T-helper 1 cell (primary cell): ENCODE measurements at places on chromosomes 3 and 15.

DNA sequence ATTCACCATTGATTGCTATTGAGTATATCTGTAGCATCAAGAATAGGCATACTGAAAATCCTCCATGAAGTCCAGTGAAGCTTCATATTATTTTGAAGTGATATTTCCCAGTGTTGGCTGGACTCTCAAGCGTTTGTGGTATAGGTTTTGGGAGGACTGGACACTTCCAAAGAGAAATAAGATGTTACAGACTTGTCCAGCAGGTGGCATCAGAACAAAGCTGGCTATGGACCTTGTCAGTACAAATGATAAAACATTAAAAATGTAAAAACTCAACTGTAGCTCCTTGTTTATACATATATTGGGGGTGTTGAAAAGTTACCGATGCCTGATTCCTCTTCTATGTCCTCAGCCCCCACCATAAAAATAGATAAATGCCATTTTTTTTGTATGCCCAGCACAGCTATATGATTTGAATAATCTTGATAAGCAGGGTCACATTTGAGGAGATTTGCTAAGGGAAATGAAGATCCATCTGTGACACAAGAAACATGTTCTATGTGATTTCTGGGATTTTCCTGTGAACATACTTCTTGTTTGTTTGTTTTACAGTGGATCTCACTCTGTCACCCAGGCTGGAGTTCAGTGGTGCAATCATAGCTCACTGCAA, 54.5 kb upstream of the GOLGA6B start:
- no peak for DNase-seq

GRCh38 chr3:144622845-144623244, 651.2 kb downstream of the DIPK2A start:
- no peak for DNase-seq

GRCh38 chr15:79089890-79090486, 592 bp downstream of the RASGRF1 start:
- DNase-seq = no peak

GRCh38 chr3:105811518-105812193, 57.2 kb downstream of the CBLB start:
- DNase-seq = no peak

DNA sequence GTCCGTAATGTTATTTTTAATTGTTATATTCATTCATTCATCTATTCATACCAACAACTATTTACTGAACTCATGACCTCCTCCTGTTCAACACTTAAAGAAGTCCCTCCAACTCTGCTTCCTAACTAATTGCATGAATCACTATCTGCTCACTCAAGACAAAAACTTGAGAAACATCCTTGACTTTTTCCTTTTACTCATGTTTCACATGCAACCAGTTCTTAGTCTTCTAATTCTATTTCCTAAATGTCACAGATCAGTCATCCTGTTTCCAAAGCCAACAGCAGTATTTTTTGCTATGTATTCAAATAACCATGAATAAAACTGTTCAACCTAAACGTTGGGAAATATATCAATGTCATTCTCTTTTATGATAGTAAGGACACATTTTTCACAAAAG, 124.6 kb upstream of the GBE1 start:
- no peak for DNase-seq

DNA sequence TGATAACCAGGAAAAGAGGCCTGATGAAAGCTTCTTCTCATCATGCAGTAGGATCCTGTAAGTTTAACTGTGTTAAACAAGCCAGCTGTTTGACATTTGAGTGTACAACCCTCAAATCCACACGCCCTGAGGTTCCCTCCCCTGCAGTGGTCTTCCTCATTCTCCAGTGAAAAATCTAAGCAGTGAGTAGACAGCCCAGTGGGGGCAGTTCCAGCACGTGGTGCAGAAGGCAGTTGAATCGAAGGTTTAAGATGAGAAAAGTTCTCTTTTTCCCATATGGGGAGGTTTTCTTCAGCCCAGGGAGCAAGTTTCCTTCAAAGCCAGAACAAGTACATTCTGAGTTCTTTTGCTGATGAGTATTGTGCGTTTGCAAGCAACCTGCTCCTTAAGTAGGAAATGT, 174.5 kb downstream of the NR2F2 start:
- no peak for DNase-seq

- no peak for DNase-seq
Observed at GRCh38 chr3:116776880-116777785, 67.6 kb downstream of the TUSC7 start.

DNA sequence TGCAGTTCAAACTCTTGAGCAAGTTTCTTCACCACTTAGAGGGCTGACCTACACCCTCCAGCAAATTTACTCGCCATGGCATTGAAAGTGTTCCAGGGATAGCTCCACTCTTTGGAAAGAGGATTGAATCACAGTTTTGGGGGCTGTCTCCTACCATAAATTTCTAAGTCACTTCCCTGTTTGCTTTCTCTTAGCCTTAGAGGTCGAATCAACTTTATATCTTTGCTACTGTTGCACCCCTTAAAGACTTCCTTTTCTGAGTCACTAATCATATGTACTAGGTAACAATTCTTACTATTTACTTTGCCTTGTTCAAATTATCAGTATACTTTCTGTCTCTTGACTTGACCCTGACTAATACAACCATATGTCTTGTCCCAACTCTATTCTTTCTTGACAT, 1151.8 kb upstream of the ALCAM start:
- no peak for DNase-seq

GRCh38 chr15:99997112-99997651, 263.9 kb upstream of the LYSMD4 start:
- no peak for DNase-seq

- DNase-seq = no peak
Observed at GRCh38 chr15:99155961-99156443, 51.1 kb downstream of the SYNM start.

DNA sequence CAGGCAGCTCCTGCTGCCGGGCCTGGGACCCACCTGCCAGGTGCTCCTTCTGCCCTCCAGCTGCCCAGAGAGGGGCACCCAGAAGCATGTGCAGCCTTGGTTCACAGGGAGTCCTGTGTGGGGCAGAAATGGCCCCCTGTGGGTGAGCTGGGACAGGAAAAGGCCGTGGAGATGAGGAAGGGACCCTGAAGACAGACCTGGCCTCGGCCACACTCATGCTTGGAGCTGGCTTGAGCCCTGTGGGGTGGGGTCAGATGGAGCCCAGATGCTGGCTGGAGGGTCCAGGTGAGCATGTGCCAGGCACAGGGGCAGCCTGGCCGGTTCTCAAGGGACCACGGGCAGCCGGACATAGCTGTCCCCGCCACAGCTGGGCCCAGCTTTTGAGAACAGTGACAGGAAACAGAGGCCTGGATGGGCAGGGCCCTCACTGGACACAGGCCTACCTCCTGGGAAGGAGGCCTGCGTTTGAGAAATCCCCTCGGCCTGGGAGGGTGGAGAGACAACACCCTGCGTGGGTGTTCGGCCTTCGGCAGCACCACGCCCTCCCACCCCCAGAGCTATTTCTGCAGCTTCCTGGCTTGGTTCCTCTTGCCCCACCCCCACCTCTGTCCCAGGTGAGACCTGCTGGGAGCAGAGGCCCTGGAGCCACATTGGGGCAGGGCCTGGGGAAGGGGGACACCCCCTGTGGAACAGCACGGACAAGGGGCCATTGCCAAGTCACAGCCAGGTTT, 132.6 kb upstream of the MEF2A start:
- DNase-seq = no peak

- DNase-seq = no peak
Observed at GRCh38 chr3:72085036-72085435, 300.1 kb upstream of the PROK2 start.

DNA sequence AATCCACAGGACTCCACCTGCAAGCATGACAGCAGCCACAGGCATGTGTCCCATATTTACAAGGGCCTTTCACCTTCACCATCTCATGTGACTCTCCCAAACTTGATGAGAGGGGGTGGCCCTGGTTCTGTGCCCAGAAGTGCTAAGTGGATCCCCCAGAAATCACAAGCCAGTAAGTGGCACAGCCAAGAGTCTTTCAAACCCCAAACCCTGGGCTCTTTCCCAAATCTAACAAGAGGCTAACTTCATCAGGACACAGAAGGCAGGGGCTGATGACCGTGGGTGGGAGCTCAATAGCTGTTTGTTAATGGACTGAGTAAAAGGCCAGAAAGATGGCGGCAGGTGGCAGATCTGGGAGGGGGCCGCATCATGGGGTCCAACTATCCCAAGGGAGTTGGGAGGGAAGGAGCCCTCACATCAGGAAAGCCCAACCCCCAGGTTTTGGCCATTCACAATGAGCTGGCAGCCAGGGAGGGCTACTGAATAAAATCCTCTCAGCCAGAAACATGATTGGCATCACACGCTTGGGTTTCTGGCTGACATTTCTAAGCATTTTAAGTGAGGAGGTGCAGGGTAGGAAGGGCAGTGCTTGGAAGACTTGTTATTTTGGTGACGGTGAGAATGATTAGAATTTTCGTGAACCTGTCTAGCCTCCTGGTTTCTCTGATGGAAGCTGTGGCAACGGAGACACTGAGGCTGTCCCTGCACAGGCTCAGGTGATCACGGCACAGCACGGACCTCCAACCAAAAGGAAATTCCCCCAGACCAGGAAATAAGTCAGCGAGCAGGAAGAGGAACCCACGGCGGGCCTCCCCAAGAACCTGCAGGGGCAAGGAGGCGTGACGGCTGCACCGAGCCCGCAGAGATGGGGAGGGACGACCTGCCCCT, 109.3 kb downstream of the OXNAD1 start:
- DNase-seq = no peak

GRCh38 chr3:157305392-157305791, 131.3 kb upstream of the PTX3 start:
- no peak for DNase-seq

DNA sequence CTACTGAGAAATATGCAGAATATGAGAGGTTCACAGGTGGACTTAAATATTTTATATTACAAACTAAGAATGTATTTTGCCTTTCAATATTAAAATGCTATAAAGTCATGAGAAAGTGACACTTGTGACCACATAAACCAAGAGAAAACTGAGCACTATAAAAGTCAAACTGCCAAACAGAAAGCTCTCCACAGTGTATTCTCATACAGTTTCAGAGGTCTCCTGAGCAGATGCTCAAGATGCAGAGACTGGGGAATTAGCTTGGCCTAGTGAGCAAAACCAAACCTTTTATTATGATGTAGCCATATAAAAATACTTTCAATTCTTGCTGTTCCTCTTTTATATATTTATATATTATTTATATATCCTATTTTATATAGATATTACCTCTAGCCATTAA, 227.8 kb downstream of the TBC1D5 start:
- no peak for DNase-seq

DNA sequence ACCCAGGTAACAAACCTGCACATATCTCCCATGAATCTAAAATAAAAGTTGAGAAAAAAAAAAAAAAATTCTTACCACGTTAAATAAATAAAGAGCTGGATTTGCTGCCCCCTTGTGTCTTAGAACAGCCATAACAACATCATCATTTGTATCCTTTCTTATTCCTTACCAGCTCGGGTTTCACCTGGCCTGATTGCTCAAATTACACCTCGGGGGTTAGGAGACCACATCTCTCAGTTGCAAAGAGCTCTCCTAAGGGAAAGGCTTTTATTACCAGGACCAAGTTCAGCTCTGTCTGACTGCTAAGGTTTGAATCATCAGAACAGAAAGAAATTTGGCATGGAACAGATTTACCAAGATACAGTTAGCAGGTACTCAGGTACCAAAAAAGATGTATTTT, 25.8 kb upstream of the RPL39L start:
- no peak for DNase-seq

DNA sequence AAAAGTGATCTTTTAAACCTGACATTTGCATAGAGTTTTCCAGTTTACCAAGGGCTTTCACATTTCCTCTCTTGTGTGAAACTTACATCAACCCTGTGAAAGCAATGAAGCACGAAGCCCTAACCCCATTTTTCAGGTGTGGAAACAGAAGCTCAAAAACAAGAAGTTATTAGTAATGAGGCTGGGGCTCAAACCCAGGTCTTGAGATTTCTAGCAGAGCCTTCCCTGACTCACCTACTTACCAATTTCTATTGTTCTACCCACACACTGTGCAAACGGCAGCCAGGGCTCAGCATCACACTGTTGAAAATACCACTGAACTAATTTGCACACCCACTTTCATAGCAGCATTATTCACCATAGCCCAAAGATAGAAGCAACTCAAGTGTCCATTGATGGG, 117.8 kb upstream of the IGF1R start:
- DNase-seq = no peak

- no peak for DNase-seq
Observed at GRCh38 chr3:50583897-50584296, 14.6 kb downstream of the HEMK1 start.

- no peak for DNase-seq
Observed at GRCh38 chr3:131374741-131375140, 6.8 kb upstream of the NUDT16 start.

DNA sequence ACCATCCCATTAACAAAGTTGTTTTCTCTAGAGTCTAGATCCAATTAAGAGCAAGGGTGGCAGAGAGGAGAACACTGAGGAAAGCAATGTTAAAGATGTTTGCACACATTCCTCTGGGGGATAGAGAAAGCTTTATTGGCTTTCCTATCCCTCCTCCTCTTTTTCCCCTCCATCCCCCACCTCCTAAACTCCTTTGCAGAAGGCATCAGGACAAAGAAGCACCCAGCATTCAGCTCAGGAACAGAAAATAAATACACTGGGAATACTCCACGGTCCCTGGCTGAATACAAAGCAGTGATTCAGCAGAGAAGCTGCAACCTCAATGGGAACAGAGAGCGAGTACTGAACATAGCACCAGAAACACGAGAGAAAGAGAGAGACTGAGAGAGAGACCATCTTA, 21.9 kb downstream of the LSAMP start:
- DNase-seq = no peak

GRCh38 chr15:83243634-83244033, 36.0 kb upstream of the HDGFL3 start:
- no peak for DNase-seq

DNA sequence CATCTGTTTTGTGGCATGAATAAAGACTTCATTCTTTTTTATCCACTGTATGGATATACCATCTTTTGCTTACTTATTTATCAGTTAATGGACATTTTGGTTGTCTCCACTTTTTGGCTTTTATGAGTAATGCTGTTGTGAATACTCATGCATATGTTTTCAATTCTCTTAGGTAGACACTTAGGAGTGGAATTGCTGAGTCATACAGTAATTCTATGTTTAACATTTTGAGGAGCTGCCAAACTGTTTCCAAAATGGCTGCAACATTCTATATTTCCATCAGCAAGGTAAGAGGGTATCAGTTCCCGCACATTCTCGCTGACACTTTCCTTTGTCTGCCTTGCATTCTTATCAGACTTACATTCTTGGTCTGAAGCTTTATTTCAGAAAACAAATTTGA, 191.1 kb downstream of the WNT5A start:
- no peak for DNase-seq

DNA sequence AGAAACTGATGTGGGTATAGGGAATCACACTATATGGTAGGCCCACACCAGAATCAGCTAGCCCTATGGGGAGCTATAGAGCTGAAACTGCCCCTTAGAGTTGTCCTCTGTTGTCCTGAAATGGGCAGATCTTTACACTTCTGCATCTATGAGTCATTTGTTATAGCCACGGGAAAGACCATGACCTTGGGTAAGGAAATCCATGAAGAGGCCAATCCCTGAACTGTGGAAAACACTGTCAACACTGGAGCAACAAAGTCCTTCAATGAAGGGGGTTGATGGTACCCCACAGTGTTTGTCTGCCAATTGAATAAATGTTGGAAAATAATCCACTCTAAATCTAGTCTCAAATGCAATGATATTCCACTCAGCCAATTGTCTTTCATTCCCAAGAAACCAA, 5.2 kb upstream of the CD200R1 start:
- DNase-seq = no peak
